ENCODE measurements at places on chromosomes 12 and 14. TPM values are rescaled to one million over a fixed set of nuclear protein-coding genes. Genes with fewer than 3 reads are reported as not detected.

DNA sequence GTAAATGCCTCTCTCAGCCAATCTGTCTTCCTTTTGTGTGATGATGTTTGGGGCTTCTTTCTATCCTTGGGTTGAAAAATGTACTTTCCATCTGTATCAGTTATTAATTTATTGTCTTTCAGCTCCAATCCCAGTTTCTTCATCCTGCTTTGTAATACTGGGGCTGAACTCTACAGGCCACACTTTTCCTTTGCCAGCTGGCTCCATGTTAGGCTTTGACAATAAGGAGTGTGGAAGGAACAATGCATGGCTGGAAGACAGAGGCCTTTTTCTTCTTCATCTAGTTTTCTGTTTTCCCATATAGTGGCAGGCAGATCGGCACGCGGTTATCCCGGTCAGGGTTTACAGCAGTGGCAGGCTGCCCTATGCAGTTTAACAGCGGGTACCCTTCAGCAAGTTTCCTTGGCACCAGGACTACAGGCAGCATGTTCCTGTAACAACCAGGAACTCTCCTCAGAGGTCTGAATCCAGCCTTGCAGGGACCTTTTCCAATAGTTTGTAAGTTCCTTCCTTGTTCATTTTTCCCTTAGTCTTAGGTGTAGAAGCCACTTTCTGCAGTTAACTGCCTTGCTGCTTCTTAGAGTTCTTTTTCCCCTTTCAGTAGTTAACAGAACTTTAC lies 38.5 kb upstream of the CRACR2A start:
- no peak for DNase-seq

DNA sequence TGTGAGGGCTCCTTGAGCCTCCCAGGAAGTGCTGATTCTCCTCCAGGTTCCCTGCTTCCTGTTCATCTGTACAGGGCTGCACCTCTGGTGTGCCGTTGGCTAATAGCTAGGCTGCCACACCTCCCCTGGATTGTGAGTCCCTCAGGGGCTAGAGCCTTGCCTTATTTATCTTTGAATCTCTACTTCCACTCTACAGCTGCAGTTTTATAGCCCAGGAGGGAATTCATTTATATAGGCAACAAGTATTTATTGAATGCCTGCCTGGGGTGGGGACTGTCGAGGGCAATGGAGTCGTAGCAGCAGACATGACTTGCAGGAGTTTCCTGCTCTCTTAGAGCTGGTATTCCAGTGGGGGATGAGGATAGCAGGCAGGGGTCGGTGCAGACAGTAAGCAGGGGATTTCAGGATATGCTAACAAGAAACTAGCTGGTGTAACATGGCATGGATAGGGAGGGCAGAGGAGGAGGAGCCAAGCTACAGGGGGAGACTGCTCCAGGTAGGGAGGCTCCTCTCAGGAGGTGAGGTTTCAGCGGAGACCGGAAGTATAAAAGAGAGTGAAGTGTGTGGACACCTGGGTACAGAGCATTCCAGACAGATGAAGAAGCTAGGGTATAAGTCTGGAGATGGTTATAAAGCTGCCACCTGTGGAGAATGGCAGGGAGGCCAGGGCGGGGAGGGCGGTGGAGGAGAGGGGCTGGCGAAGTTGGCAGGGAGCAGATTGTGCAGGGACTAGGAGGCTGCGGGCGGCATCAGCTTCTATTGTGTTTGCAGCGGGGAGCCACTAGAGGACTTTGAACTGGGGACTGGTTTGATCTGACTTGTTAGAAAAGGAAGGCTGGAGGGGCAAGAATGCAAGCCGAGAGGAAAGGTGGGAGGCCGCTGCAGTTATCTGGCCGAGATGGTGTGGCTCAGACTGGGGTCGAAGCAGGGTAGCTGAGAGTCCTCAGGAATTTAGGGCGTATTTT lies 17.2 kb downstream of the USP30 start:
- DNase-seq: no peak

Gene TSPAN9
- total RNA-seq: 15.8 TPM

Gene DPF3
- 0.06 TPM for total RNA-seq

Data from H4 (cell line).